Keratinocyte (primary cell): ENCODE measurements at places on chromosomes 5 and 9.
A peak's percentile ranks its signal among the peaks of the same experiment; 100 is the strongest.

DNA sequence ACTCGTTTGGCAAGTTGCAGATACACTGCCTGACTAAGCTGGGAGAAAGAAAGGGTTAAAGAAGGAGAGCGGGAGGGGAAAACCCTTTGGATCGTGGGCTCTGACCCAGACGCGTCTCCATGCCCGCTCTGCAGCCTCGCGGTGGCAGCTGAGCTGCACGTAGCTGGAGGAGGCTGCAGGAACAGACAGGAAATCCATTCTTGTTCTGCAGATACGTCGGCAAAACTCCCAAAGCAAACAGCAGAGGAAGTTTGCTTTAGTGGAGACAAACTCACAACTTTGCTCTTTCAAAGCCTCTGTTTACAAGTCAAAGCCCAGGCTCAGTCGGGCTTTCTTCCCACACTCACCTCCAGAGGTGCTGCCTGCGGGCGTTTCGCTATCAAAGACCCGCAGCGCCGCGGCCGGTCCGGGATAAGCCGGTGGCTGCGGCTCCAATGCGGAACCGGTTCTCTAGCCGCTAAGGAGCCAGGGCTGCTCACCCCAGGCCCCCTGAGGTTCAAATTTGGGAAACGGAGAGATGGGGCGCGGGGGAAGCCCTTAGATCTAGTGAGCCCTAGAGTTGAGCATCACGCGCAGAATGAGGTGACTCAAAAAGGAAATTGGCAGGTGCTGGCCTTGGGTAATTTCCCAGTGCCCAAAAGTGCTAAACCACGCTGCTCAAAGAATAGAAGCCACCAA lies 60.7 kb downstream of the MAT2B start:
- no peak for DNase-seq
- no peak overlapping the region for H3K27ac ChIP-seq
- no peak overlapping the region for H3K4me3 ChIP-seq
- H3K27me3 ChIP-seq, result peaks cover 28% of the 10 kb centered on the region
- H3K36me3 ChIP-seq, result no peaks in the 10 kb centered on the region

DNA sequence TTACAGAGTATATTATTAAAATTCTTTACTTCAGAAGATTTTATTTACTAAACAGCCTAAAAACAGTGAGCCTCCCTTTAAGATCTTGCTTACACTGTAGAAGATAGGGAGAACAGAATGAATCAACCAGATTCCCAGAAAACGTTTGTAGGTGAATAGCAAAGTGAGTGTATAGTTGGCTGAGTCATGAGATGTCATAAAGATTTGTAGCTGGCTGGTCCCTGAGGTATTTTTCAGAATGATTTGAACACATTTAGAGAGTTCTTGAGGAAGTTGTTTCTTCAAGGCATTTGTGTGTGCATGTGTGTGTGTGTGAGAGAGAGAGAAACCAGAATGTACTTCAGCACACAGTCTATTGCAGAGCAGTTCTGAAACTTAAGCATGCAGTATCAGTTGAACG lies 159.4 kb upstream of the PRR16 start:
- no peaks in the 10 kb centered on the region for H3K4me1 ChIP-seq
- no peak overlapping the region for H3K27ac ChIP-seq
- H3K27me3 ChIP-seq, result no peaks in the 10 kb centered on the region
- H3K36me3 ChIP-seq, result no peaks in the 10 kb centered on the region
- DNase-seq, result no peak

GRCh38 chr5:169307646-169308045 lies 6.7 kb upstream of the SLIT3 start:
- peaks cover 5% of the 10 kb centered on the region for H3K4me1 ChIP-seq
- H3K27ac ChIP-seq, result no peak overlapping the region
- no peaks in the 10 kb centered on the region for H3K27me3 ChIP-seq
- H3K4me3 ChIP-seq, result no peak overlapping the region
- no peak for DNase-seq
- no peaks in the 10 kb centered on the region for H3K36me3 ChIP-seq

GRCh38 chr5:173923218-173924095 lies 35.3 kb downstream of the CPEB4 start:
- no peak for DNase-seq
- peaks cover 3% of the 10 kb centered on the region for H3K36me3 ChIP-seq

DNA sequence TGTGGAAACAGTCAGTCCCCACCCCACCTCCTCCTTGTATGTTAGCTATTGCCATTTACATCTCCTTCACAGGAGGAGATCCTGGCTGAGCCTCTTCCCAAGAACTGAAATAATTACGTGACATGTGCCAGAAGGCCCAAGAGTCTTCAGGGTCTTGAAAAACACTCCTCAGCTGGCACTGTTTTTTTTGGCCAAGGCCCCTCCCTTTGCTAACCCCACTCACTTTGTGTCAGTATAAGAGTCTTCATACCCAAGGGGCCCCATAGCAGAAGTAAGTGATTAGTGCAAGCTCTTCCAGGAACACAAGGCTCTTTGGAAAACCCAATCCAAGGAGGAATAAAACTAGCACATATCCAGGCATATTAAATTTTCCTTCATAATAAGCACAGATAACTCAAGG lies 5.7 kb upstream of the LARP1 start:
- H3K4me3 ChIP-seq, result no peak overlapping the region
- no peak for DNase-seq
- no peaks in the 10 kb centered on the region for H3K36me3 ChIP-seq
- H3K4me1 ChIP-seq, result peaks cover 12% of the 10 kb centered on the region
- H3K27me3 ChIP-seq, result no peaks in the 10 kb centered on the region

DNA sequence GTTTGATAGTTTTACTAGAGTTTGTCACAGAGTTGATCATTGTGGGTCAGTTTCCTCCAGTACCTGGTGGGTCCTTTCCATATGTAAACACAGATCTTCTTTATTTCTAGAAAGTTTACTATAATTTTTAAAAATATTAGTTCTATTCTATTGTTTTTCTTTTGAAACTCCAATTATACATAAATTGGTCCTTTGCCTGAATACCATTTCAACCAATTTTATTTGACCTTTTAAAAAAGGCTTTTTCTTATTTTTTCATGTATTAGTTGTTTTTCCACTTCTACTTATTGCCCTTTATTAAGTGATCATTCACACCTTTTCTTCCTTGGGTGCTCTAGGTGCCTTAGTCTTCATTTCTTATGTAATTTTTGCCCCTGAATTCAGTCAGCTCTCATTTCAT lies 33.0 kb upstream of the MUSK start:
- no peak for DNase-seq
- no peak overlapping the region for H3K4me3 ChIP-seq
- no peaks in the 10 kb centered on the region for H3K36me3 ChIP-seq
- no peaks in the 10 kb centered on the region for H3K27me3 ChIP-seq
- H3K27ac ChIP-seq, result no peak overlapping the region
- no peaks in the 10 kb centered on the region for H3K4me1 ChIP-seq

GRCh38 chr9:37370968-37371563 lies 51.4 kb upstream of the GRHPR start:
- no peak for DNase-seq
- no peaks in the 10 kb centered on the region for H3K4me1 ChIP-seq

GRCh38 chr5:161713042-161713441 lies 27.5 kb downstream of the GABRA6 start:
- H3K4me1 ChIP-seq, result no peaks in the 10 kb centered on the region
- no peak overlapping the region for H3K4me3 ChIP-seq
- no peaks in the 10 kb centered on the region for H3K27me3 ChIP-seq
- no peak for DNase-seq

DNA sequence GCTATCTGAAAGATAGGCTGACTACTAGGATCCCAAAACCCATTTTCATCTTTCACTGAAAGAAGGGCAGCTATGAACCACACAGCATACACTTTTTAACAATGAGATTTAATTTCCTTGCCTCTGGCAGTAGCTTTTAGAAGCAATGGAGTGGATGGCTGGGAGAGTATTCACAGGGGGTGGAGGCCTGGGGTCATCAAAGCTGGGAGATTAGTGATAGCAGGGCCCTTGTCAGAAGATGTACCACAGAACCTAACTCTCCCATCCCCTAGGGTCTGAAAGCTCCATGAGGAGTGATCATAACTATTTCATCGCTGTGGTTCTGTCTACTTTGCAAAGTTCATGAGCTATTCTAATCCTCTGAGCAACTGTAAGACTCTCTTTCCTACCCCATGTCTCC lies 332.2 kb downstream of the PRELID2 start:
- no peaks in the 10 kb centered on the region for H3K27me3 ChIP-seq
- H3K36me3 ChIP-seq, result no peaks in the 10 kb centered on the region
- no peak overlapping the region for H3K4me3 ChIP-seq
- H3K4me1 ChIP-seq, result no peaks in the 10 kb centered on the region
- DNase-seq, result no peak

GRCh38 chr5:178670351-178670885 lies 43.6 kb upstream of the CLK4 start:
- H3K4me1 ChIP-seq, result no peaks in the 10 kb centered on the region
- no peak overlapping the region for H3K27ac ChIP-seq
- no peak for DNase-seq
- H3K4me3 ChIP-seq, result no peak overlapping the region
- H3K27me3 ChIP-seq, result no peaks in the 10 kb centered on the region
- no peaks in the 10 kb centered on the region for H3K36me3 ChIP-seq

DNA sequence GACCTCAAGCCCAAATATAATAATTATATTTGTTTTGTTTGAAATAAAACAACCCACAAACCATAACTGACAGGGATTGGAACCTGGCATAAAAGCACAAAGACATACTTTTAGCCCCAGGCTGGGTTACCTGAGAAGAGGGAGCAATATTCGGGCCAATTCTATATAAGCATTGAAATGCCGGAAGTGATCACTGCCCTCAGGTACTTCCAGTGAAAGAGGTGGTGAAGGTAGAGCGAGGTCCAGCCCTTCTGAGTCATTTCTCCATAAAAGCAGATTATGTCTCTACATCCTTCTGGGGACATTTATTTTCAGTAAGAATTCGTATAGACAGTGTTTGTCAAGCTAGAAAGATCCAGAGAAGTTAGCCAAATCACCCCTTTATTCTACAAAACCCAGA lies 59.6 kb downstream of the GCNT4 start:
- no peak for DNase-seq
- no peaks in the 10 kb centered on the region for H3K27me3 ChIP-seq
- no peak overlapping the region for H3K4me3 ChIP-seq
- no peaks in the 10 kb centered on the region for H3K36me3 ChIP-seq

GRCh38 chr9:112726428-112726827 lies 8.5 kb upstream of the INIP start:
- no peaks in the 10 kb centered on the region for H3K36me3 ChIP-seq
- no peak for DNase-seq

- H3K27me3 ChIP-seq, result no peaks in the 10 kb centered on the region
- H3K4me3 ChIP-seq, result no peak overlapping the region
- H3K27ac ChIP-seq, result no peak overlapping the region
- H3K36me3 ChIP-seq, result no peaks in the 10 kb centered on the region
- peaks cover 14% of the 10 kb centered on the region for H3K4me1 ChIP-seq
- no peak for DNase-seq
Measured at GRCh38 chr5:149782895-149783586, 52.9 kb downstream of the PPARGC1B start.

DNA sequence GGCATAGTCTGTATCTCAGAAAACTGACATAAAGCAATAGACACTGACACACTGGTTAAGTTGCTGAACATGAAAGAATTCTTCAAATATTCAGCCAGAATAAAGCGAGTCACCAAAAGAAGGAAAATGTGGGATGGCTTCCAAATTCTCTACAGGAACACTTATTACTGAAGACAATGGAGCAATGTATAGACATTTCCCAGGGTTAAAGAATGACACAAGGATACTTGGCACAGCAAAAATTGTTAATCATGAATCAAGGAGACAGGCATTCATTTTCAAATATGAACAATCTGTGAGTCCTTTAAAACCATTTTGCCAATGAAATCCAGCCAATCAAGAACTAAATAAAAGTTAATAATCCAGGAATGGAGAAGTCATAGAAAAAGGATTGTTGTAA lies 92.5 kb downstream of the MTX3 start:
- no peak overlapping the region for H3K4me3 ChIP-seq
- H3K27ac ChIP-seq, result no peak overlapping the region
- DNase-seq, result no peak
- H3K27me3 ChIP-seq, result no peaks in the 10 kb centered on the region
- H3K4me1 ChIP-seq, result no peaks in the 10 kb centered on the region

DNA sequence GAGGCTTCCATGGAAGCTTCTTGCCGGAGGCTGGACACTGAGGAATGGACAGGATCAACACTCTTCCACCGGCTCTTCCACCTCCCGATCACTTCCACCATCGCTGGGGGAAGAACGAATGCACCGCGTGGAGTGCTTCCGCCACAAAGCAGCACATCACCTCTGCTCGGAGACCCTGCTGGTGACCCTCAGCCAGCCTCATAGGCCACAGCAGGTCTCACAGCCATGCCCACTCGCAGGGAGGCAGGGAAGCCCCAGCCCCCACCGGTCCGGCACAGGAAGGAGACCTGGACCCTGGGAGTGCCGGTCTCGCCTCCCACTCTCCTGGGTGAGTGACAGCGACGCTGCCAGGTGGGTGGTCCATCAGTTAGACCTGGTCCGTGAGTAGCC lies 4.7 kb downstream of the MRPL36 start:
- H3K36me3 ChIP-seq, result peaks cover 16% of the 10 kb centered on the region
- H3K4me1 ChIP-seq, result peaks cover 23% of the 10 kb centered on the region
- no peak for DNase-seq
- H3K4me3 ChIP-seq, result no peak overlapping the region

DNA sequence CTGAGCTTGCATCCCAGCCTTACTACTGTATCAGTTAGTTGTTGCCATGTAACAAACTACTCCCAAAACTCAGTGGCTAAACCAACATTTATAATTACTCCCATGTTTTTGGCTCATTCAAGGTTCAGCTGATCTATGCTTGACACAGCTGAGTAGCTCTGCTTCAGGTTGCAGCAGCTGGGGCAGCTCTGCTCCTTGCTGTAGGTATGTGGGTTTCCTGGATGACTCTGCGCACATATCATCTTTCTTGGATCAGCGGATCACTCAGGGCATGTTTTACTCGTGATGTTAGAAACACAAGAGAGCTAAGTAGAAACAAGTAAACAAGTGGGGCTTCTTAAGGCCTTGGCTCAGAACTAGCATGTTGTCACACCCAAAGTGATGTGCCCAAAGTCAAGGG lies 15.1 kb downstream of the TEK start:
- H3K4me3 ChIP-seq, result no peak overlapping the region
- no peaks in the 10 kb centered on the region for H3K27me3 ChIP-seq
- H3K36me3 ChIP-seq, result no peaks in the 10 kb centered on the region
- DNase-seq, result no peak
- peaks cover 36% of the 10 kb centered on the region for H3K4me1 ChIP-seq
- peak overlapping the region; percentile 65 for H3K27ac ChIP-seq

GRCh38 chr5:178439493-178440180 lies 150.6 kb downstream of the COL23A1 start:
- no peak overlapping the region for H3K4me3 ChIP-seq
- no peaks in the 10 kb centered on the region for H3K4me1 ChIP-seq
- no peak for DNase-seq
- H3K27ac ChIP-seq, result no peak overlapping the region
- no peaks in the 10 kb centered on the region for H3K36me3 ChIP-seq
- no peaks in the 10 kb centered on the region for H3K27me3 ChIP-seq

DNA sequence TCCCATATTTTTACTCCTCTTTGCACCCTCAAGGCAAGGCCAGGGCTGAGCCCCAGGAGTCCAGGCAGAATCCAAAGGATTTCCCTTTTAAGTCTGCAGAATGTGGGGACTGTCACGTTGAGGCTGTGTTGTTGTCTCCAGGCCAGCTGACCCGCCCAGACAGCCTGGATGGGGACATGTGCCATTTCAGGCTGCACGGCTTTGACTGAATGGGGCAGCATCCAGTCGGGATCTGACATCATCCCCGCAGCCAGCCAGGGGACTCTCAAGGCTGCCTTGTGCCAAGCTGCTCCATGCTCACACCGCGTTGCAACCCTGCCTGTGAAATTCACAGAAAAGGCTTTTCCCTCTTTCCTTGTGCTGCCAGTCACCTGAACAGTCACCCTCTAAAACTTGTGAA lies 2.2 kb upstream of the ZNF366 start:
- no peaks in the 10 kb centered on the region for H3K27me3 ChIP-seq
- H3K4me1 ChIP-seq, result peaks cover 21% of the 10 kb centered on the region
- no peak overlapping the region for H3K4me3 ChIP-seq
- no peak overlapping the region for H3K27ac ChIP-seq
